Testis (tissue), 5 donors: ENCODE measurements at places on chromosomes 3 and 15.
A peak's percentile ranks its signal among the peaks of the same experiment; 100 is the strongest.

- no peak for DNase-seq
Measured at GRCh38 chr3:109643590-109643989, 306.2 kb upstream of the DPPA4 start.

GRCh38 chr3:53003320-53003719 lies 42.6 kb downstream of the SFMBT1 start:
- no peak for DNase-seq

DNA sequence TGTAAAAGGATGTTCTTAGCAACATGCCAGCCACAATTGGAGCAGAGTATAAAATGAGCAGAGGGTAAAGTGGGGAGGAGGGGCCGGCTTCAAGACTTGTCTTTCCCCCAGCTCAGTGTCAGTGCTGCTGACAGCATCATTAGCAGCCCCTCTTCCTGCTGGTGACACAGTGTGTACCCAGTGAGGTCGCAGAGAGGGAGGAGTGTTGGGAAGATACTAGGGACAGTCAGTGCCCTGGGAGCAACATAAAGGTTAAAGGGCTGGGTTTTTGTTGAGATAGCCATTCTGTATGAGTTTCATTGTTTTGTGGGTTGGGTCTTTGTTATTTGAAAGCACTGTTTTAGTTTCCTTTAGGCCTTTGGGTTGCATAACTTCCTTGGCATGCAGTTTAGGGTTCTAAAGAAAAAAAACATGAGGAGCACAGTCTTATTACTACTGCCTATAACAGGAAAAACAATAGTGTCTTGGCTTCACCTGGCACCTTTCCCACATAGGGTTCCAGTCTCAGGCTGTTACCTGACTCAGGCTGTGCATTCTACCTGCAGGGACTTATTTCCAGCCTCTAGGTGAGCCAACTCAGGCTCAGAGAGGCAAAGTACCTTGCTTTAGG lies 94.1 kb upstream of the SKOR1 start:
- no peak for DNase-seq

GRCh38 chr3:29937185-29937584 lies 656.3 kb downstream of the RBMS3 start:
- no peak for DNase-seq

DNA sequence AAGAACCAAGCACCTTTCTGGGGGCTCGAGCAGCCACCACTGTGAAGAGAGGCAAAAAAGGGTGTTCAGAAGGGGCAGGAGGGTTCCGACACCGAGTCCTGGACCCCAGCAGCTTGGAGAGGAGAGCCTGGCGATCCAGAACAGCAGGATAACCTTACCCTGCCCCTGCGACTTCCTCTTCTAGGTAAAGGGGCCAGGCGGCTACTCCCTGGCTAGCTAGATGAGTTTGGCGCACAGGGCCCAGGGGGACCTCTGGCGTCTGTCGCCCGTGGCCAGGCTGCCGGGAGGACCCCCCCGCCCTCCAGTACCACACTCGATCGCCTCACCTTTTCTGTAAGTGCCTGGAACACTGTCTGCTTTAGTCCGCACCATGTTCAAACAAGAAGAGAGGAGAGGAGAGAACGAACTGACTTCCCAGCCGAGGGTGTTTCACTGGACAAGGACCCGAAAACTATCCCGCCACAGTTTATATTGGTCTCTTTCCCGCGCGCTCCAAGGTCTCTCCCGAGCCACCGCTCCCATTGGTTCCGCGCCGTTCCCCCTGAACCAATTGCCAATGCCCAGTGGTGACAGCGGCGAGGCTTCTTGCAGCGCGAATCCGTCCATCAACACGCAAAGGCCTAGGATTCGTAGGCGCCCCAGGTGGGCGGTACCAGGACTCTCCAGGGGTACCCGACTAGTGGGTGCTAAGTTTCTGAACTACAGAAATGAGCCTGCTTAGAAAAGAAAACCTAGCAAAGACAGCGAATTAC lies at the start of gene PCLAF:
Gene PCLAF (minus strand): TSS at position 442 of the 752 bp plus-strand sequence. CDS start 70 bp downstream, at position 372.
- DNase-seq: peak; percentile 97

GRCh38 chr3:54157860-54158259 lies 35.5 kb downstream of the CACNA2D3 start:
- DNase-seq: peak; percentile 40

- DNase-seq: no peak
Measured at GRCh38 chr15:93360318-93360717, 271.3 kb upstream of the RGMA start.

DNA sequence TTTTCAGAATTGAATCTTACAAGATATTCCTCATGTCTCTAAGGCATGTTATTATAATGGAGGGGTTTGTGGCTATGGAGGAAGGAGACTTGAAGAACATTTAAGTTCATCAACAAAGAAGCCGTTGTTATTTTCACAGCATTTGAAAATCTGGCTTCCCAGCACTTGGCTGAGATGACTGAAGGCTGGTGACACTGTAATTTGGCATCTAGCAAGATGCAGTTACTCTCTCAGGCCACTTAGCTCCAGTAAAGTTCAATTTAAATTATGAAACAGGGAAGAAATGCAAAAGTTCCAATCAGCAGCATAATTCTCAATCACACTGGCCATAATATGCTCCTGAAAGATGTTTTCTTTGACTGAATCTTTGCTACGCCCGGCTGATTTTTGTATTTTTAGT lies 139.4 kb upstream of the NUDT16 start:
- no peak for DNase-seq

GRCh38 chr3:169666376-169667165 lies 3.1 kb upstream of the MECOM start:
- DNase-seq: no peak

DNA sequence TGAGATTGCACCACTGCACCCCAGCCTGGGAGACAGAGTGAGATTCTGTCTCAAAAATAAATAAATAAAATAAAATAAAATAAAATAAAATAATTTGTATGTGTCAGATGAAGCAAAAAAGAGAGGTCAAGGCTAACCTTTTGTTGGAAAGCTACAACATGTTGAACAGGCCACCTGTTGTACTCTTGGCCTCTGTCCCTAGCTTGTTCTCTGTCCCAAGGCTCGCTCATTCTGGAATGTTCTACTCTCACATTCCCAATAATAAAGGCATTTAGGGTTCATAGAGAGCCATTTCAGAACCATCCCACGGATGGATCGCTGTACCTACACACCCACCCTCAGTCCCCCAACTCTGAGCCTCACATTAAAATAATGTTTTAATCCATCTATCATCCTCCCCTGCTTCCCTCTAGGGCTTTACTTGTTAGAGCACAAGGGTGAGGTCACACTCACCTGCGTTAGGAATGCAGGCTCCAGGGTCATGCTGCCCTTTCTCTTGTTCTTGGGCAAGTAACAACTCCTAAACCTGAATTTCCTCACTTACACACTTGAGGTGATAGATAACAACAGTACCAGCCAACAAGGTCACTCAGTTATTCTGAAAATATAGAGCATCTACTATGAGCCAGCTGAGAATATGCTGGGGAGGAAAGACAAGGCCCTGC lies 24.9 kb upstream of the KCTD6 start:
- DNase-seq: no peak

- DNase-seq: no peak
Measured at GRCh38 chr3:133938770-133939462, 43.2 kb upstream of the RAB6B start.

DNA sequence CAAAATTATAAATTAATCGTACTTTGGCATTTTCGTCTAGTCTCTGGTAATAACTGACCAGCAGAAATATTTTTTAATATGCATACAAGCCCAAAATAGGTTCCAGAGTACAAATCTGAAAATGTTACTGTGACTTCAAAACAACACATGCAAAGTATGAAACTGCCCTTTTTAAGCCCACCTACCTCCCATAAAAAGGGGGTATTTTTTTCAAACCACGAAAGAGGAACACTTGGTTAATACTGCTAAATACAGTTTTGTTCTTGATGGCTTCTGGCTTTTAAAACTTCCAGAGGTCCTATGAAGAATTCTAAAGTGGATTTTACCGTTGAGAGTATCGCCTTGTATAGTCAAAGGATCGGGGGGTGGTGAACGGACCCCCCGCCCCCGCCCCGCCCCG lies 610.7 kb downstream of the FOXP1 start:
- DNase-seq: no peak

DNA sequence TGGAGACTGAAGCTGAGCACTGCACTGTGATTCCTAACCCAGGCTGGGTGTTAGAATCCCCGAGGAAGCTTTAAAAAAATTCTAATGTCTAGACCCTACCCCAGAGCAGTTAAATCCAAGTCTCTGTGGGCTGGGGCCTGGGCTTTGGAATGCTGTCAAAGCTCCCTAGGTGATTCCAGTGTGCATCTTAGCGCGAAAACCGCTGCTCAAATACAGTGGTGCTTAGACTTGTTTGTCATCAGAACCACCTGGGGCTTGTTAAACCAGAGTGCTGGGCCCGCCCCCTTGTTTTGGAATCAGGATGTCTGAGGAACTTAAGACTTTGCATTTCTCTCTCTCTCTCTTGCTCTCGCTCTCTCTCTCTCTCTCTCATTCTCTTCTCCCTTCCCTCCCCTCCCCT lies 20.7 kb downstream of the RHCG start:
- DNase-seq: no peak

DNA sequence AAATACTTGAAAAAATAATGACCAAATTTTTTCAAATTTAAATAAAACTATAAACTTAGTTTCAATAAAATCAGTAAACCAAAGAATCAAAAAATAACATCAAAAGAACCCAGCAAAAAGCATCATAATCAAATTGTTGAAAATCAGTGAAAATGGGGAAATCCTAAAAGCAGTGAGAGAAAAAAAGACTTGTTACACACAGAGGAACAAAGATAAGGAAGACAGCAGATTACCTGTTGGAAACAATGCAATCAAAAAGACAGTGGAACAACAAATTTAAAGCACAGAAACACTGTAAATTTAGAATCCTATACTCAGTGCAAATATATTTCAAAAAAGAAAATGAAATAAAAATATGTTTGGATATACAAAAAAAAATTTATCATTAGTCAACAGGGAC lies 156.2 kb upstream of the LMCD1 start:
- DNase-seq: no peak

DNA sequence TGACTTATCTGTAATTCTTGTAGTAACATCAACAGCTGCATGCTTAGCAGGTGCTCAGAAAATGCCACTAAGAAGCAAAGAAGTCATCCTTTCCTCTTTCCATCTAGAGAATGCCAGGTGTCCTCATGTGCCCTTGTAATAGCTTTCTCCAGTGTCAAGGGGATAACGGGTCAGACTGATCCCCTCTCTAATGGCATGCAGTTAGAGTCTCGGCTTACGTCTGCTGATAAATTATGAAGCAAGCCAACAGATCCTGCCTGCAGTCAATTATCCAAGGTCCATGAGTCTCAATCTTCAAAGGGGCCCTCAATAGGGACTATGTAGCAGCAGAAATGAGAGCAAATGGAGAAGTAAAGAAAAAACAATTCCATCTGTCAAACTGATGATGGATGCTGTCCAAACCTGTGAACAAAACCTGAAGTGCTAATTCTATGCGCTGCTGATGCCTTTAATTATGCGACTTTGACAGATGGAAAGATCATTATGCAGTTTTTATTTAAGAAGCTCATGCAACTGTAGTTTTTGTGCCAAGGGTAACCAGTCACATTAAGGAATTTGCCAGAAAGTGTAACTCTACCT lies 162.8 kb upstream of the PEX5L start:
- DNase-seq: no peak
